ENCODE measurements at places on chromosomes 2 and 18. TPM values are rescaled to one million over a fixed set of nuclear protein-coding genes. Genes with fewer than 3 reads are reported as not detected.

FBLN7 gene
- 5.3 TPM for total RNA-seq

MRPS5 gene
- 49.5 TPM for total RNA-seq

B3GNT7 gene
- total RNA-seq: 1.2 TPM

LHCGR gene
- total RNA-seq: 1.5 TPM

PUM2 gene
- total RNA-seq: 124 TPM

REG3A gene
- 0.45 TPM for total RNA-seq

FAM228A gene
- 3.5 TPM for total RNA-seq

ICOS gene
- total RNA-seq: not detected

TDRD15 gene
- 0.18 TPM for total RNA-seq

SATB2 gene
- total RNA-seq: 14.2 TPM

GAREM1 gene
- total RNA-seq: 12.9 TPM

OXER1 gene
- total RNA-seq: 0.18 TPM

IL36RN gene
- total RNA-seq: not detected

FOXI3 gene
- total RNA-seq: 0.36 TPM

DCC gene
- 66.4 TPM for total RNA-seq

UPP2 gene
- total RNA-seq: 0.27 TPM

PDK1 gene
- 13.1 TPM for total RNA-seq

TUBA4B gene
- total RNA-seq: not detected

RNF144A gene
- 53.9 TPM for total RNA-seq

TUBB8B gene
- not detected for total RNA-seq

CDC42EP3 gene
- 14.7 TPM for total RNA-seq

TXNDC2 gene
- total RNA-seq: not detected

STAMBP gene
- total RNA-seq: 16.0 TPM

MEP1B gene
- 0.54 TPM for total RNA-seq

CREG2 gene
- total RNA-seq: 8.6 TPM

PIEZO2 gene
- 11.0 TPM for total RNA-seq

CHCHD5 gene
- 7.4 TPM for total RNA-seq

CD207 gene
- total RNA-seq: not detected

SLC4A5 gene
- total RNA-seq: 5.9 TPM

TBC1D8 gene
- total RNA-seq: 12.8 TPM

HRH4 gene
- 0.18 TPM for total RNA-seq

DES gene
- total RNA-seq: 2.0 TPM

MTERF4 gene
- total RNA-seq: 64.7 TPM

CHMP1B gene
- 32.2 TPM for total RNA-seq

UGT1A3 gene
- total RNA-seq: not detected

TUBB6 gene
- total RNA-seq: 52.5 TPM

ADAM23 gene
- 29.3 TPM for total RNA-seq

ANKRD30B gene
- 3.0 TPM for total RNA-seq

AGXT gene
- not detected for total RNA-seq

DAW1 gene
- 2.8 TPM for total RNA-seq

RAB1A gene
- total RNA-seq: 75.6 TPM

CCDC68 gene
- 0.82 TPM for total RNA-seq

LRRC30 gene
- total RNA-seq: not detected

CASP8 gene
- 2.7 TPM for total RNA-seq

ERMN gene
- 0.27 TPM for total RNA-seq

PKDCC gene
- 30.9 TPM for total RNA-seq

TMEFF2 gene
- total RNA-seq: 88.4 TPM

WNT10A gene
- total RNA-seq: 0.27 TPM

CFC1 gene
- 1.3 TPM for total RNA-seq

PPM1G gene
- total RNA-seq: 37.5 TPM

RUFY4 gene
- total RNA-seq: not detected

MYOM1 gene
- 3.7 TPM for total RNA-seq

All from cerebellum (tissue), 4 donors.